ENCODE measurements at places on chromosomes 12 and 14.

GRCh38 chr12:121128908-121129810 is 3.5 kb upstream of the P2RX7 start:
- no peak for DNase-seq

DNA sequence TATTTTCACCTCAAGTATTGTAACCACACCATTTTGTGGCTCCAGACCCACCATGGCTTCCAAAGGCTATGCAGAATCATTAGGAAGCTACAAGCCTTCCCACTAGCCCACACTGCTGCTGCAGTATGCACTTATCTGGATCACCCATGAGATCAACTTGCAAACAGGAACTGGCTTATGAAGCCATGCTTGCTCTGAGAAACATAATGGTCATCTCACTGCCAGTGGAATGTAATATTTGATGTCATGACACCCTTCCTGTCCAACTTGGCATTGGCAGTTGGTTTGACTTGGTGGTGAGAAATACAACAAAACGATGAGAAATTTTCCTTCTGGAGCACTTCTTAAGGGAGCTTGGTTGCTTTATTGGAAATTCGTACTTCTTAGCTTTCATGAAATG is 69.3 kb upstream of the FRMD6 start:
- DNase-seq = no peak

DNA sequence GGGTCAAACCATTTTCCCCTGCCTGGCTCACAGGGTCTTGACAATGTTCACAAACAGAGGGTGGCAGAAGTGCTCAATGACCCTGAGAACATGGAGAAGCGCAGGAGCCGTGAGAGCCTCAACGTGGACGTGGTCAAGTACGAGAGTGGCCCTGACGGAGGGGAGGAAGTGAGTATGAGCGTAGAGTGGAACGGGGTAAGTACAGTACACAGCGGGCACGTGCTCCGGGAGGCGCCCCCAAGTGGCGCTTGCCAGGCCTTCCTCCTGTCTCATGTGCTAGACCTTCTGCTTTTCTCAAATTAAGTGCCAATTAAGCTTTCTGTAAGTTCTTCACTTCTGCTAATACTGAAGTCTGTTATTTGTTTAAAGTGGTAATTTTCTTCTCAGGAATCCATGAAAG is 35.9 kb downstream of the XRCC3 start:
- DNase-seq = no peak

DNA sequence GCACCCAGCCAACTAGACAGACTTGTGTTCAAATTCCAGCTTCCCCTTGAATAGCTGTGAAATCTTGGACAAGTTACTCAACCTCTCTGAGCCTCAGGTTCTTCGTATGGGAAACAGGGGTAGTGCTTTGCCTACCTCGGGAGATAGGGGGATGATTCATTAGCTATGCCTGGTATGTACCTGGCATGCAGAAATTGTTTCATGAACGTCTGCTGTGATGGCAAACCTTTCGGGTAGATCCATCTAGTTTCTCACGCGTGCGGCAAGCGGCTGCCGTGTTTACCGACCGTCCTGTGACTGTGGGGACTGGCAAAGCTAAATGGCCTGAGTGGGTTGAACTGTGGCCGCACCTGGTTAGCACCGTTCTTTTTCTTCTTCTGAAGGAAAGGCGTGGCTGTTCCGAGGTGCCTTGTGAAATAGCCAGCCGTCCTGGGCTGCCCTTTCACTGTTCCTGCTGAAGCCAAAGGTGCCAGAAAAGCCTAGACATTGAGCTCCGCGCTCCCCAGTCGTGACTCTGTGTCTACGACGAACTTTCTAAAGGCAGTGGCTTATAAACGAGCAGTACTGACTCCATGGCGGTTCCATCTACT is 40.6 kb upstream of the MED13L start:
- DNase-seq = peak; percentile 88

DNA sequence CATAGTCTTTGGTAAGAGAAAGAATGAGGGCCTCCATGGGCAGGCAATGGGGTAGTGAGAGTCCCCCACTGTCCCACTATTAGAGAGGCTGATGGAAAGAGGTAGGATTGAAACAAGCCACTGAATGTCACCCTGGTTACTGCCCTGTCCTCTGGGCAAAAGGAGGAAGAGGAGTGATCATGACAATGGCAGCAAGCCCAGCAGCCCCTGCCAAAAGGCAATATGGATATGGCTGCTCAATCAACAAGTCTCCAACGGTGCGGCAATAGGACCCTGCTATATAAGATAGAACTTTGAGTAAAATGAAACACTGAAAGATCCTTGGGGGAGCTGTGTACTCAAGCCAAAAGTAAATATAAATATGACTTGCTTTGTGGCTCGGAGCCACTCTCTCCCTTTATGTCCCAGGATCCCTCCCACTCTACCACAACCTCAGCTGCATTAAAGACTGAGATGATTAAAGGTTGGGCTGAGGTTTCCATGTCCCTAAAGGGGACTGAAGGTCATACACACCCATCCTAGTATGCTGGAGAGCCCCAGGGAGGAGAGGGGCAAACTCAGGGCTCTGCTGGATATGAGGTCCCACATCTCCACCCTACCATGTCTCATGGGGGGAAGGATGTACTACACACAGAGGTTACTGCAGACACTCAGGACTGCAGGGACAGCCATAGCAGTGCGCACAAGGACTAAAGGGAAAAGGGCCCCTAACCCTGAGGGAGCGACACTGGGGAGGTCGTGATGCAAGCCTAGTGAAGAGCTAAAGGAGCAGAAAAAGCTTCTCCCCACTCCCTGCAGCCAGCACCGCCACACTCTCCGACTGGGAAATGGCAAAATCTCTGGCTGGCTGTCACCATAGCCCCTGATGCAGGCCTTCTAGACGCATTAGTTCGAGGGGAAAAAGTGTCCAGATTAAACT is 5.9 kb downstream of the POMT2 start:
- no peak for DNase-seq

DNA sequence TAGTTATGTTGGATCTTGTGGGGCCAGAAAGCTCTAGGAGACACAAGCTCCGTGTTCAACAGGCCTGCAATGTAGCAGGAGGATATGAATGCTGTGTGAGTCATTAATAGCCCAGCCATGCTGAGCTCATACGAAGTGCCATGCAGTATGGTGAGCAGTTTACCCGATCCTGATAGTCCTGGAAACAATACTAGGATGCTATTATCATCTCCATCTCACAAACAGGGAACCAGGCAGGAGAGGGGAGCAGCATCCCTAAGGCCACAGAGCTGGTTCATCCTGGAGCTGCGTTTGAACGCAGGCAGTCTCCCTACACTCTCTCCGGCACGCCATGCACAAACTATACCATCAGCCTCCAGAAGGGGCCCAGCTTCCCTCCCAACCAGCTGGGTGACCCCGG is 20.5 kb downstream of the TTC7B start:
- DNase-seq = peak; percentile 67

DNA sequence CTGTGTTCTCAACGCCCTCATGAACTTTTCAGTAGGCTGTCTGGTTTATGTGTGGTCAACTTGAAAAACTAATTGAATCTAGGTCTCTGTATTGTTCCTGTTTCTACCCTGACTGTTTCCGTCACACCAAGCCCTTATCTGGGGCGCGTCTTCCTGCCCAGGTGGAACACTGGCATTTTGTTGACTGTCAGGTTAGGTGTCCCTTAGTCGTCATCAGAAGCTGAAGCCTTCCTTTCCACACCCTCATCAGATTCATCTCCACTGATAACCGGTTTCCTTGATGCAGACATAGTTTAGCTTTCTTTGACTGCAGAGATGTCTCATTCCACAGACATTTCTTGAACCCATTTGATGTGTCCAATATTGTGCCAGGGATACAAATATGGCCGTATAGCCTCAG is 96.5 kb downstream of the DUSP16 start:
- DNase-seq = no peak

GRCh38 chr14:54890788-54891187 is 11.8 kb downstream of the GCH1 start:
- no peak for DNase-seq

DNA sequence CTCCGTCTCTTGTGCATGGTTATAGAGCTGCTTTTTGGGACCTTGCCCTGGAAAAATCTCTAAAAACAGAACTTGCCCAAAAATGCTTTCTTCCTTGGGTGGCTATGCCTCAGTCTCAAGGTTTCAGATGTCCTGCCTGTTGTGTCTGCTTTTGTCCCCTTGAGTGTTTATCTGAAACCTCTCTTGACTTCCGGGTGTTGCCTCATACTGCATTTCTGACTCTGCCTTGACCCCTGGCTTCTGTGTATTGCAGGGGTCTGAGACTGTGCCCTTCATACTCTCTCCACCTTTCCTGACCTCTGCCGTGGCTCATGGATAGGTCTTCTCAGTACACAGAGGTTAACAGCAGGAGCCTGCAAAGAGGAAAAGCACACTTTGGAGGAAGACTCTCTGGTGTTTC is 124.8 kb upstream of the NTF3 start:
- DNase-seq = no peak

DNA sequence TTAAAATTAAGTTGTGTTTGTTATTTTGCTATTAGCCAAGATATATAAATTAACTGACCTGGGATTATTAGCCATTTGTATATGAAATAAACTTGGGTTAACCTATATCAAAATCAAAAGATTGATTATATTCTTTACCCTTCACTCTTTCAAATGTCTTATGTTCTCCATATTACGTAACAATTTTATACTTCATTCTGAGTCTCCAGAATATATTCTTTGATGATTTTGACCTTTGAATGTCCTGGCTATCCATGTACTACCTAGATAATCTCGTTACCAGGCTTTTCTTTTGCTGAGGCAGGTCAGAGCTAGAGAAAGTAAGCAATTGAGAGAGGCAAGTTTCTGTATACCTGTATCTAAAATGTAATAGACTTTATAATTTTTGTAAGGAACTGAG is 3.6 kb downstream of the PPM1A start:
- DNase-seq = no peak

DNA sequence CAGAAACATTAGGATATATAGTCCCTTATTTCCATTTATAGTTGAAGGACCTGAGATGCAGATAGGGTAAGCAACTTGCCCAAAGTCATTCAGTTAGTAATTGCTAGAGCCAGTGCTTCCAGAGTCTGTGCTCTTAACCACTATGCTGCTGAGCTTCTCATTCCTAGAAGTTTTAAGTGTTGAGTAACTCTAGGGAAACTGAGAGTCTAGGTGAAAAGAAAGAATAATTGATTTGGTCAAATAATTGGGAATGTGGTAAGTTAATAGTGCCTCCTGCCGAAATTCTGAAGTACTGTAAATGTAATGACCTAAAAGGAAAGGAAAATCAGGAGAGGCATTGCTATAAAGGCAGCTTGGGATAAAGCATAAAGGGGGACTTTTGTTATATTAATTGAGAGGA is 14.1 kb downstream of the PYROXD1 start:
- DNase-seq = no peak

DNA sequence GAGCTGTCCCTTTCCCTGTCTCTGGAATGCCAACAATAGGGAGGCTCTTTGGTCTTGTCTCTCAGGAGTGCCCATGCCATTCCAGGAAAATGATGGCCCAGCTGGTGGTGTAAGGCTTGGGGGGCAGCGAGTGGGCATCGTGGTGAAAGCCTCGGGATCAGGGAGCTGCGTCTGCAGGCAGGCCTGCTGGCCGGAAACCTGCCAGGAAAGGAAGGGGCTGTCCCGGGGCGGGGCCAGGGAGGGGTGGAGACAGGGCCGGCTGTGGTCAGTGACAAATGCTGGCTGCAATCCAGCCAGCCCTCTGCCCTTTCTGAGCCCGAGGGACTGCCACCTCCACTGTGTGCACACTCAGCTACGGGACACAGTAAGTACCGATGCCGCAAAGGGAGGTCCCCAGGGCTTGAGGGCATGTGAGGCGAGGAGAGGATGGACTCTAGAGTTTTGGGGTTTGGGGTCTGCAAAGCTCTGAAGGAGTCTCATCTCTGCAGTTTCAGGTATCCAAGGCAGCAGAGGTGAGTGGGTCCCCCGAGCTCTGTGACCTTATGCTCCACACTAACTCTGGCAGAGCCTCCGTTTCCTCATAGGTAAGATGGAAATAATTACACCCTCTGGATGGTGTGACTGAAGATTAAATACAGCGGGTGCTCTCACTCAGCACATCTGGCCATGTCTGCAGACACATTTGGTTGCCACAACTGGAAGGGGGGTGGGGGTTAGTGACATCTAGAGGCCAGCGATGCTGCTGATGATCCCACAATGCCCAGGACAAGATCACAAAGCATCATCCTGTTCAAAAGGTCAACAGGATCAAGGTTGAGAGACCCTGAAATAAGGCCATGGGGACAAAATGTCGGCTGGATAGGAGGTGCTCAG is at the start of gene SERPINA5:
Gene SERPINA5 (plus strand): TSS at position 300 of the 873 bp plus-strand sequence. CDS start 5,937 bp downstream, outside the sequence.
- DNase-seq = no peak

- no peak for DNase-seq
Observed at GRCh38 chr12:114638790-114639435, 45.1 kb downstream of the TBX3 start.

DNA sequence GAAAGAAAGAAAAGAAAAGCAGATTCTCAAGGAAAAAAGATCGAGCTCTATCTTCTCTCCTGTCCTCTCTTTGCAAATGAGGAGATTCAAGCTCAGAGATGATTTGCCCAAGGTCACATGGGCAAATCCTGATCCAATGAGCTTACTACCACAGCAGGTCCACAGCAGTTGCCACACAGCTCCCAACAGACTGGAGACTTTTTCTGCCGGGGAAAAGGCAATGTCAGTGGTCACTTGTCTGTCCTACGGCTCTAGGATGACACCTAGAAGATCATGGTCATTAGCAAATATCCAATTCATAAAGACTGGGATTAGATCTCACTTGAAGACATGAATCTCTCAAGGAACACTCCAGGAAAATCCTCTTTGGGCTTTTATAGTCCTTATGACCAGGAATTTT is 58.8 kb downstream of the TTC7B start:
- no peak for DNase-seq

GRCh38 chr12:48788854-48789775 is at the start of gene ADCY6:
Gene ADCY6 (minus strand): TSS chr12:48789089. CDS start chr12:48783434, 5,655 bp downstream.
- DNase-seq = peak; percentile 67

DNA sequence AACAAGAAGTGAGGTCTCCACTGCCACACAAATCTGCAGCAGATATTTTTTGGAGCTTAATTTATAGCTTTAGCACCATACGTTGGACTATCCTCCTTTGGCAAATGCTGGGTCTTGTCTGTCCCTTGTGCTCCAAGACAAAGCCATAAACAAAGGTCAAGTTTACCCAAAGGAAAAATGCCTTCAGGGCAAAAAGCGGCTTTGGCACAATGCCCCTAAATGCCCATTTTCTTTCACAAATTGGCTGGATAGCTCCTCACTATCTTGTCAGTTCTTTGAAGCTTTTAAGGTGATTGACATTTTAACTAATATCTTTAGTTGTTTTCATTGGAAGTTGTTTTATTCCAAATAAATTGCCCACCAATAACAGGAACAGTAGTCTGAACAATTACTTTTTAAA is 59.6 kb downstream of the EML5 start:
- DNase-seq = no peak

DNA sequence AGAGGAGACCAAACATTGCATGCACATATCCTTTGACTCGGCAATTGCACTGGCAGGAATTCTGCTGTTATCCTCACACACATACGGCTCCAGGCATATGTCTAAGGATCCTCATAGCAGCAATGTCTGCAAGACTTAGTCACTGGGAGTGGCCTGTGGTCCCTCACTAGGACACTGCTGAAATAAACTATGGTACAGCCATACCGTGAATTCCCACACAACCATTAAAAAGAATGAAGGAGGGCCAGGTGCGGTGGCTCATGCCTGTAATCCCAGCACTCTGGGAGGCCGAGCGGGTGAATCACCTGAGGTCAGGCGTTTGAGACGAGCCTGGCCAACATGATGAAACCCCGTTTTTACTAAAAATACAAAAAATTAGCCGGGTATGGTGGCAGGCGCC is 105.1 kb downstream of the ZFP36L1 start:
- DNase-seq = peak; percentile 87

GRCh38 chr14:71722885-71723284 is 209.3 kb upstream of the RGS6 start:
- no peak for DNase-seq

GRCh38 chr12:3148366-3149000 is 71.3 kb downstream of the TSPAN9 start:
- no peak for DNase-seq

- DNase-seq = no peak
Observed at GRCh38 chr12:99553461-99553860, 94.1 kb upstream of the GARIN6 start.

Measured in RWPE1 (cell line).